Head of caudate nucleus (tissue), 42 donors: ENCODE measurements at places on chromosomes 1 and 21.

DNA sequence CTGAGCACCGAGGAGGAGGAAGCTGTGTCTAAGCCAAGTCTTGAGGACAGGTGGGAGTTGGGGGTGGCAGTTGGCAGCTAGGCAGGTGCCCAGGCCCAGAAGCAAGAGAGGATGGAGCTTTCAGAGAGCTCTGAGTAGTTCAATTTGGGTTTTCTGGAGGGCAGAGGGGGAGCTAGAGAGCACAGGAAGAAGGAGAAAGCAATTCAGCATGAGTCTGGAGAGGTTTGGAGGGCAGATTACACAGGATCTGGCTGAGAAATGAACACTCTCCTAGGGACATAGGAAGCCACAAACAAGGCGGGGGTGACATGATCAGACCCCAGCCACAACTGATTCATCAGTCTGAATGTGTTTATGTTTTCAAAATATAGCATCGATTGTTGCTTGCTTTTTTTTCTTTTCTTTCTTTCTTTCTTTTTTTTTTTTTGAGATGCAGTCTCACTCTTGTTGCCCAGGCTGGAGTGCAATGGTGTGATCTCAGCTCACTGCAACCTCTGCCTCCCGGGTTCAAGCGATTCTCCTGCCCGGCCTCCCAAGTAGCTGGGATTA, 23.8 kb downstream of the PTPRF start:
- no peak for DNase-seq

DNA sequence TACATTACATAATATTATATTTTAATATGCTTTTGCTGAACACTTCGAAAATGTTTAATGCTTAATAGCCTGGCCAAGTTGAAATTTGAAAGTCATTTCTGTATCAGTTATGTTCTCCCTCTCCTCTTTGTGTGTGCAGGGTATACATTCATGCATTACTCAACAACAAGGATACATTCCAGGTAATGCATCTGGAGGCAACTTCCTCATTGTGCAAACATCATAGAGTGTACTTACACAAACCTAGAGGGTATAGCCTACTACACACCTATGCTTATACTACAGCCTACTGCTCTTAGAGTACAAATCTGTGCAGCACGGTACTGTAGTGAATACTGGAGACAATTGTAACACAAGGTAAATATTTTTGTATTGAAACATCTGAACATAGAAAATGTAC, 407.3 kb downstream of the MRPL39 start:
- no peak for DNase-seq

DNA sequence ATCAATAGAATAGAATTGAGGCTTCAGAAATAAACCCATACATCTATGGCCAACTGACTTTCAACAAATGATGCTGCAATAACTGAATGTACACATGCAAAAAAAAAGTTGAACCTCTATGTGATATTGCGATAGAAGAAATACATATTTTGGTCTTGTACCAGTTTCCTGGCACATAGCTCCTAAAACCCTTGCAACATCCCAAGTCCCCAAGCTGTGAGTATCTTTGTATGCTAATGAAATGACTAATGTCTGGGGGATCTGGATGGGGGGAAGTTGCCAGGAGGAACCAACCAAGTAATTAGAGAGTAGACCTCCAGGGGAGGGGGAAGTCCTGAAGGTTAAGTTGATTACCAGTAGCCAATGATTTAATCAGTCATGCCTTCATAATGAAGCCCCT, 24.4 kb downstream of the BLZF1 start:
- no peak for DNase-seq

DNA sequence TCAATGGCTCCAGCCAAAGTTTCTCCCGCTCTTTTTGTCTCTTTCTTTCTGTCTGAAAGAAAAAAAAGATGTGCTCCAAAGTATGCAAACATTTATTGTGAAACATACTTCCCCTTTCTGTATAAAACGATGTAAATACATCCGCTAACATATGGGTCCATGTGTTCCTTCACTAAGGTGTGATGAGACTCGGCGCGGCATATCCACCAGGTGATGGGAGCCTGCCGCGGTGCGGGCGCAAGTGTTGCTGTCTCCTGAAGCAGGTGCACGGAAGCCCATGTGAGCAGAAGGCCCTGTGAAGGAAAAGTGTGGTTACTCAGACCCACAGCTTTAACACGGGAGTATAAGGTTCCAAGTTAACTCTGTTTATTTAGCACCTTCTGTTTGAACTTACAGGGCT, 466.6 kb upstream of the C1orf87 start:
- DNase-seq = no peak
